Fibroblast of gingiva (primary cell): ENCODE measurements at places on chromosomes 12 and 14.

DNA sequence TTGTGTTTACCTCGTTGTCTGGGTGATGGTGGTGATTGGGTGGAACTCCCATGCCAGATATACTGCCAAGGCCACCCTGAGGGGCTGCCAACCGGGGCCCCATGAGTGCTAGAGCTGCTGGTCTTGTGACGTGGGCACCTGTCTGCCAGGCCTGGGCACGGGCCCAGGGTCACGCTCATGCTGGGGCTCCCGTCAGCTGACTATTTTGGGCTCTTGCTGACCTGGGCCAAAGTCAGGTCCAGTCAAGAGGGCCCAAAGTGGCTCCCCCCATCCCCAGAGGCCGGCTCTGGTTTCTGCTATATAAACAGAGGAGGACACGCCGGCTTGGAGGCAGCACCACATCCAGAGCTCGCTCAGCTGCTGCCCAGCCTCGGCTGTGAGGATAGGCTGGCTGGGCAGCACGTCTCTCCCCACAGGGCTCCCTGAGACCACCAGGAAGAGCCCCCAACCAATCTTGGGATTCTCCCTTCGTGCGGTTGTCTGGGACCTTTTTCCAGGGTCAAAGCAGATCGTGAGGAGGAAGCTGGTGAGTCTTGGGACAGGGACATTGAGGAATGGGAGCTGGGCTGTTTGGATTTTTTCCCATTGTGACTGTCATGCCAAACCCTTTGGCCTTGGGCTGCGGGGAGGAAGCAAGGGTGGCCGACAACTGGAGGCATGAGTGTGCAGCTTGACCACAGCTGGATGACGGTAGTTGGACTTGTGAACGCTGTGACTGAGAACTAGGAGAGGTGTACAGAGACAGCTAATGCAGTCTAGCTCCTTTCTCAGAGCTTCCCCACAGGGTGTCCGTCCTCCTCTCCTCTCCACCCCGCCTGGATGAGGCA, 7.6 kb upstream of the NR4A1 start:
- DNase-seq: peak; percentile 70

- no peak for DNase-seq
Measured at GRCh38 chr12:52358575-52359350, 8.5 kb downstream of the KRT85 start.

DNA sequence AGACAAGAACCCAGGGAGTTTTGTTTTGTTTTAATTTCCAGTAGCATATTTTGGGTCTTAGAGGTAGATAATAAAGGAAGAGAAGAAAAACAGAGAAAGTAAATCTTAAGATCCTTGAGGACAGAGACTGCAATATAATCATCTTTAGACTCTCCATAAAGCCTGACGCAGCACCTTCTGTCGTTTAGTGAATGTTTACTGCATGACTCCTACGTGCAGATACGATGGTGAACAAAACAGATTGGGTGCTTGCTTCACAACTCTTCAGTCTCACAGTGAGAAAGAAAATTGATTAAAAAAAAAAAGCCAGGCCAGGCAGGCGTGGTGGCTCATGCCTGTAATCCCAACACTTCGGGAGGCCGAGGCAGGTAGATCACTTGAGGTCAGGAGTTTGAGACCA, 86.9 kb downstream of the STON2 start:
- no peak for DNase-seq

DNA sequence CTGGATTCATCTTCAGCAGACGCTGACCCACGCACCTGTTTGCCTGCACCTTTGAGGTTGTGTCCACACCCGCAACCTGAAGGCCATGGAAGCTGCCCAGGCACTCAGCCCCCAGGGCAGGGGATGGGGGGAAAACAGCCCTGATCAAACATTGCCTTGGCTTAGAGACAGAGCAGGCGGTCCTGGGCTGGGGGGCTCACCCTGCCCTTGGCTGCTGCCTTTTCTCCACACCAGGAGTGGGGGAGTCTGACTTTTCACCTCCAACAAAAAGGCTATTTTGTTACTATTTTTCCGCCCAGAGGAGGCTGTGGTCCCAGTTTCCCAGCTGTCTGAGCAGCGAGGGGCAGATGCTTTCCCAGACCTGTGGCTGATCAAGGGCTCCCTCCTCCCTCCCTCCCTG, 24.2 kb downstream of the BCL11B start:
- DNase-seq: no peak

DNA sequence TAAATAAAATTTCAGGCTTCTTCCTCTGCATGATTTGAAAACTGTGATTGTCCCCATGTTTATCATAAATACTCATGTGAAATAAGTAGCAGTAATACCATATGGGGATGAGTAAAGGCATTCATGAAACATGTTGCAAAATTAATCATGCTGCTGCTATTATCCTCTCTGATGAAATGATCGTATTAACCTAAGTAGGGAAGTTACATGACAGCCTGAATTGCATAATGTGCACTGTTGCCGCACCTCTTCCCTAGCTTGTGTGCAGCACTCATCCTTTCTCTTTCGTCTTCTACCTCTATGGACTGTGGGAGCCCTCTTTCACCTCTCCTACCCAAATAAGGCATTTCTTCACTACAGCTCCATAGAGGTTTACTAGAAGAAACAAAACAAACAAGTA, 367.6 kb downstream of the SOX5 start:
- no peak for DNase-seq

GRCh38 chr12:11877869-11878780, 192.6 kb upstream of the BCL2L14 start:
- peak; percentile 42 for DNase-seq

DNA sequence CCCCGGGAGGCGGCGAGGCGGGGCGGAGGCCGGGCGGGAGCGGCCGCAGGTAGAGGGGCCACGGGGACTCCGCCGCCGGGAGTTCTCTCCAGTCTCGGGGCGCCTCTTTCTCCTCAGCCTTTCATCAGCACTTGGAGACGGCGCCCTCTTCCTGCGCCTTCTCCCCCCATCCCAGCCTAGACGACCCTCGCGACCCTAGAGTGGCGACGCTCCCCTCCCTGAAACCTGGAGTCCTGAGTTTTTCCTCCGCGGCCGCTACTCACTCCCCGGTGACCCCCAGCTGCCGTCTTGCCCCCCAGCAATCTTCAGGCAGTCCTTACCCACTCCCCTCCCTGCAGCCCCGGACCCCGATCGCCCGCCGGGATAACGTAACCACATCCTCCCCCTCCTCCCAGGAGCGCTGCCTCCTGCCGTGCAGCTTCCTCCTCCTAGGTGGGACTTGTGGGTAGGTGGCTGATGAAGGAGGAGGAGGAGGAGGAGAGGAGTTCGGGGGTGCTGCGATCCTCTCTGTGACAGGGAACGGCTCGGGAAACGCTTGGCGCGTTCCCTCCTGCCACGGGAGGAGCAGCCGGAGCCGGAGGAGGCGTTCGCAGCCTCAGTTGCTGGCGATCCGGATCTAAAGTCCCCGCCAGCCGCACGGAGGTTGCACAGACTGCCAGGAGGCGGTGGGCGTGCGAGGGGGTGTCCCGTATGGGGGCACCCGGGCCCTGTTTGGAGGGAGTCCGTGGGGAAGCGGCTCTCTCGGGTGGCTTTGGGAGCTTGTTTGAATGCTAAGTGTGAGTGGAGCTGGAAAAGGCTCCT, 891 bp downstream of the PLEKHA5 start:
- no peak for DNase-seq

DNA sequence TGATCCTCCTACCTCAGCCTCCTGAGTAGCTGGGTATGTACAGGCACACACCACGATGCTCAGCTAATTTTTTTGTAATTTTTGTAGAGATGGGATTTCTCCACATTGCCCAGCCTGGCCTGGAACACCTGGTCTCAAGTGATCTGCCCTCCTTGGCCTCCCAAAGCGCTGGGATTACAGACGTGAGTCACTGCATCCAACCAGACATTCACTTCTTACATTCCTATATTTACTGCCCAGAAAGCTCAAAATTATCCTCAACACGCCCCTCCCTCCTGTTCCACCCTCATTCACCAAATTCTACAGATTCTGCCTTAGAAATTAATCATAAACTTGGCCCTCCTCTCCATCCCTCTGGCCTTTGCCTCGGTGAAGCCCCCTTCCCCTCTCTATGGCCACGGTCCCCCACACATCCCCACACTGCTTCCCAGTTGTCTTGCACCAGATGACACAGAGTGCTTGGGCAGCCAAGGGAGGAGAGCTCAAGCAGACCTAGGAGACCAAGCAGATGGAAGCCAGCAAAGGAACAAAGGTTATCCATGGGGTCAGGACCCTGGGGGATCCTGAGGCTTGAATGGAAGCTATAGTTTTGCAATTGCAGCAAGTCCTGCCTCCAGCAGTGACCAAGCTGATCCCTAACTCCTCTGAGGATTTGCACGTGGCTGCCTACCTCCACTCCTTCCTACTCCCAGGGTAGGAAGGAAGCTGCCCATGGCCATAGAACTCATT, 213.2 kb upstream of the FOXN3 start:
- no peak for DNase-seq

DNA sequence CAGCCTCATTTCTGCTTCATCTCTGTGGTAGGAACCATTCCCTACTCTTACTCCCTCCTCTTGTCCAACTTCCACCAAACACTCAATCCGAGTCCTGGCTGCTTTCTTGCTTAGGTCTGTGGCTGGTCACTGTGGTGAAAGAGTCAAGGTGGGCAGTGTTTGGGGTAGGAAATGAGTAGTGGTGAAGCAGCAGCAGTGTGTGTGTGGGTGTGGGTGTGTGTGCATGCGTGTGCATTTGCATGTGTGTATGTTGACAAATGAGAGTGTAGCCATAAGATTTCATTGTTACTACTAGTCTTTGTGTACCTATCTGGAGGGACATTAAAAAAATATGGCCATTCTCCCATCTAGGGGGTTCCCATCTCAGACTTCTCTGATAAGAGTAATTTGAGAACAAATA, 78.6 kb upstream of the SCN8A start:
- DNase-seq: no peak

DNA sequence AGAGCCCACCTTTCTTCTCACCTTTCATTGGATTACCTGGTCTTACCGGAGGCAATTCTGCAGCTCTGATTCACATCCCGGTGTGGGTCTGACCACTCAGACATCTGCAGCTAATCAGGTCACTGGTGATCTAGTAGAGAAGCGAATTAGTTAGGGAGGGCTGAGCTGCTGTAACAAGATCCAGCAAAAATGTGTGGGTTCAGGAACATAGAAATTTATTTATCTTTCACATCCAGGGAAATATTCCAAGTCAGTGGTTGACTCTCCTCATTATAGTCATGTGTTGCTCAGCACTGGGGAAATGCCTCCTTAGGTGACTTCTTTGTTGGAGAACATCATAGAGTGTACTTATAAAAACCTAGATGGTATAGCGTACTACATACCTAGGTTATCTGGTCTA, 218.7 kb upstream of the PELI2 start:
- DNase-seq: peak; percentile 80

GRCh38 chr12:90741611-90742010, 213.4 kb downstream of the CCER1 start:
- DNase-seq: peak; percentile 1

- DNase-seq: no peak
Measured at GRCh38 chr14:104555430-104556255, 23.9 kb upstream of the C14orf180 start.

GRCh38 chr12:82470906-82471512, 112.7 kb downstream of the METTL25 start:
- DNase-seq: peak; percentile 22

- no peak for DNase-seq
Measured at GRCh38 chr14:49863487-49864281, 11.1 kb upstream of the NEMF start.

GRCh38 chr12:125332900-125333299, 267.7 kb downstream of the AACS start:
- DNase-seq: no peak

GRCh38 chr14:101290611-101291010, 270.7 kb upstream of the DIO3 start:
- no peak for DNase-seq

- peak; percentile 25 for DNase-seq
Measured at GRCh38 chr12:42143452-42144157, 1.1 kb downstream of the GXYLT1 start.

DNA sequence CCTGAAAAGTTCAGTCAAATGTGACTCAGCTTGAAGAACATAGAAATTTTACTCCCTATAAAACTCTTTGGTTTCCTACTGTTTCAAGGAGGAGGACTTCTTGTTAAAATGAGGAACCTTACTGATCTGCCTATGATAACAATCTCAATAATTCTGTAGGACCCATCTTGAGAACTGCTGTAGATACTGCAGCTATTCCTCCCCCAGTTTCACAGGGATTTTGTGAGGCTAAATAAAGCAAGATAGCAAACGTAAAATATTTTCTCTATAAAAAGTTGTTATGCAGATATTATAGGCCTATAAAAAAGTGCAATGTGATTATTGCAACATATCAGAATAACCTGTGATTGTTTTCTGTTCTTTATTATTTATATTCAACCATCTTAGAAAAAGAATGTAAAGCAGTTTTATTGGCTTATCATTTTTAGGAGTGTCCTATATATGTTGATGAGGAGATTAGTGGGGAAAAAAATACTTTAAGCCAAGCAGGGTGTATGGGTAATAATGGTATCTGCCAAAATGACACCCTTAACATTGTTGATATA, 12.1 kb downstream of the CLEC14A start:
- DNase-seq: no peak

DNA sequence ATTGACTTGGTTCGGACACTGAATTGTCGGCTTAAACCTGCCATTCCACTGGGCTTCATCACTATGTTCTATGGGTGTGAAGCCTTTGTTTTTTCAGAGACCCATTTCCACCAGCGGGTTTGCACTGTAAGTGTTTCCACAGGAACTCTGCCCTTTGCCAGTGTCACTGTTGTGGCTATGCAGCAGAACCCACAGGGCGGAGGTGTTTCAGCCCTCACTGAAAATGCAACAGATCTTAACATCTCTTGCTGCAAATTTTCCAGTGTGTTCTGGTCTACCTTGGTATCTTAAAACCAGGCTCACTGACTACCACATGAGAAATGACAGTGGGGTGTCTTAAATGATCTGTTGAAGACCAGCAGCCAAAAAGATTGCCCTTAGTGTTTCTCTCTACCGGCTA, 21.1 kb downstream of the PRKCH start:
- no peak for DNase-seq

DNA sequence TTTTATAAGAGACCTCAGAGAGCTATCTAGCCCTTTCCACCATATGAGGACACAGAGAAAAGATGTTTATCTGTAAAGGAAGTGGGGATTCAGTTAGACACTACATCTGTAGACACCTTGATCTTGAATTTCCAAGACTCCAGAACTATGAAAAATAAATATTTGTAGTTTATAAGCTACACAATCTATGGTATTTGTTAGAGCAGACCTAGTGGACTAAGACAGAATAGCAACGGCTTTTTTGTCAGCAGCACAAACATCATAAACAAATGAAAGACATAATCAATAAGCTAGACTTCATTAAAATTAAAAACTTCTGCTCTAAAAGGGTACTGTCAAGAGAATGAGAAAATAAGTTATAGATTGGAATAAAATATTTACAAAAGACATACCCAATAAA, 810.1 kb downstream of the FSCB start:
- DNase-seq: no peak

- DNase-seq: no peak
Measured at GRCh38 chr14:81147140-81147897, 73.4 kb downstream of the GTF2A1 start.
